ENCODE measurements at places on chromosomes 1 and 21. TPM values are rescaled to one million over a fixed set of nuclear protein-coding genes. Genes with fewer than 3 reads are reported as not detected.
A peak's percentile ranks its signal among the peaks of the same experiment; 100 is the strongest.

FMO3 gene
- total RNA-seq = not detected

DNA sequence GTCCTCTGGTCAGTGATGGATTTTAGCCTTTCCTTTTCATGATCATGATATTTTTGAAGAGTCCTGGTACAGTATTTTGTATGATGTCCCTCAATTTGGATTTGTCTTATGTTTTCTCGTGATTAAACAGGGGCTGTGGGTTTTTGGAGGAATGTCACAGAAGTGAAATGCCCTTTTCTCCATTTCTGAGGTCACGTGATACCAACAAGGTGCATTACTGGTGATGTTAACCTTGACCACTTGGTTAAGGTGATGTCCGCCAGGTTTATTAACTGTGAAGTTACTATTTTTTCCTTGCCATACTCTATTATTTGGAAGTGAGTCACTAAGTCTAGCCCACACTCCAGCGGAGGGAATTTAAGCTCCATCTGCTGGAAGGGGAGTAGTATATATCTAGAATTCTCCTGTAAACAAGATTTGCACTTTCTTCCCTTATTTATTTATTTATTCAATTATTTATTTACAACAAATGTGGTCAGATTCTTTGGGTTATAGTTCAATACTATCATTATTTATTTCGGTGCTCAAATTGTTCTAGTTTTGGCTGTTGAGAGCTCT lies 123.4 kb downstream of the HIVEP3 start:
- peak; percentile 69 for DNase-seq

DNA sequence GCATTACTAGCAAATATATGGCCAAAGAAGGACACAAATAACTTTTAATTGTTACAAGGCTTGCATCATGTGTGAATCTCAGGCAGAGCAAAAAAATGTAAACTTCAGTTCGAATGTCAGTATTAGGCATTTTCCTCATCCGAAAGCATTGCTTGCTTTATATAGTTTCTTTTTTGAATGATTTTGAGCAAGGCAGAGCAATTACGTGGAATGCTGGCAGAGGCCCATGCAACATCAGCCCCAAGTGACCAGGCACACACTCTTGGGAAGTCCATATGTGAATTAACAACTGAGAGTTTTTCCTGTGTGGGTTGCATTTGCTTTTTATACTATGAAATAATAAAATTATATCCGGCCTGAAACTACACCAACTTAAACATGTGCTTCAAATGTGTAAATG lies 274.8 kb downstream of the PTPRC start:
- no peak for DNase-seq

TMEM240 gene
- 1.1 TPM for total RNA-seq

DNA sequence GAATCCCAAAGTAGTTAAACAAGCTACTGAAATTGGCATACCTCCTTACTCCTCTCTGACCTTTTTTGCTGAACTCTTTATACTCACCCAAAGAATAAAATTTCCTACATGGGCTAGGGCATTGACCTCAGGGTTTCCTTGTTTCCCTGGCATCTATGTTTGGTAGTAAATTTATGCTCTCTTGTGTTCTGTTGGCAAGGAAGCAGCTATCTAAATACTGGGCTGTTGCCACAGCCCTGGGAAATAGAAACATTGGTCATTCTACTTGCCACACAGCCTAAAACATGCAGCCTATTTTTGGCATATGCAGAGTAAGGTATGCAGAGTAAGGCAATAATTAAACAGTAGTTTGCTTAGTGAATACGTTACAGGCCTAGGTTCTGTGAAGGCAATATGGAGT lies 351.4 kb downstream of the HLX start:
- peak; percentile 11 for DNase-seq

GRCh38 chr1:233440951-233441401 lies 113.5 kb downstream of the MAP3K21 start:
- DNase-seq = peak; percentile 51

DNA sequence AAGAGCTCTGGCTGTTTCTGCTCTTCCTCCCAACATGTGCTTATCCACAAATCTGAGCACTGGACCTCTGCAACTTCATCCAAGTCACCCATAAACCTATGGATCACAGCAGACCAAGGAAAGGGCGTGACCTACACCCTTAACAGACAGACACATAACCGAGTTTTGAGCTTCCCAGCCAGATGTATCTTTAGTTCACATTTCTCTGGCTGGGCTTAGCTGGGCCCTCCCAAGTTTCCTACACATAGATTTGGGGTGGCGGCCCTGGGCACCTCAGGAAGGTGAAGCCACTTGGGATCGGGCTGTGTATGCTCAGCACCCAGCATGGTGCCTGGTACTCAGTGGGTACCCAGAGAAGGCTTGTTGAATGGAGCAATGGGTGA lies 26.4 kb downstream of the FAAH start:
- no peak for DNase-seq

PLPPR4 gene
- not detected for total RNA-seq

PDE4B gene
- total RNA-seq = 102 TPM

DNA sequence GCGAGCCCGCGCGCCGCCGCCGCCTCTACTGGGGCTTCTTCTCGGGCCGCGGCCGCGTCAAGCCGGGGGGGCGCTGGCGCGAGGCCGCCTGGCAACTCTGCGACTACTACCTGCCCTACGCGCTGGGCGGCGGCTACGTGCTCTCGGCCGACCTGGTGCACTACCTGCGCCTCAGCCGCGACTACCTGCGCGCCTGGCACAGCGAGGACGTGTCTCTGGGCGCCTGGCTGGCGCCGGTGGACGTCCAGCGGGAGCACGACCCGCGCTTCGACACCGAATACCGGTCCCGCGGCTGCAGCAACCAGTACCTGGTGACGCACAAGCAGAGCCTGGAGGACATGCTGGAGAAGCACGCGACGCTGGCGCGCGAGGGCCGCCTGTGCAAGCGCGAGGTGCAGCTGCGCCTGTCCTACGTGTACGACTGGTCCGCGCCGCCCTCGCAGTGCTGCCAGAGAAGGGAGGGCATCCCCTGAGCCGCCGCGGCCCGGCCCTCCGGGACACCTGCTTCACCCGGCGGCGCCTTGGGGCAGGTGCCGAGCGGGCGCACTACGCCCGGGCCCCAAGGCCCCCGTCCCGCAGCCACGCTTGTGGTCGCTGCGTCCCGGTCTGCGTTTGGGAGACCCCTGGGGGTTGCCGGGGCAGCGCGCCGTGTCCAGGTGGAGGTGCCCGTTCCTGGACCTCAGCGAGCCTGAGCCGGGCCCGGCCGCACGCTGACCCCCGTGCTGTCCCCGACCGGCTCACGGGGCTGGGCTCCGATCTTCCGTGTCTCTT lies 944 bp downstream of the B3GALT6 start:
- DNase-seq = no peak

- peak; percentile 96 for DNase-seq
Observed at GRCh38 chr1:204417074-204417997, 5.7 kb upstream of the PPP1R15B start.

- no peak for DNase-seq
Observed at GRCh38 chr1:184368354-184368753, 18.5 kb upstream of the C1orf21 start.

GRCh38 chr1:15123925-15124324 lies 29.6 kb upstream of the TMEM51 start:
- DNase-seq = no peak

- DNase-seq = peak; percentile 47
Observed at GRCh38 chr1:26538480-26539412, 9.2 kb downstream of the RPS6KA1 start.

- no peak for DNase-seq
Observed at GRCh38 chr1:111894497-111894896, 95.0 kb downstream of the KCND3 start.

GRCh38 chr1:119632841-119633240 lies 15.2 kb downstream of the ZNF697 start:
- DNase-seq = peak; percentile 36

GRCh38 chr1:36947384-36947783 lies 86.9 kb downstream of the GRIK3 start:
- no peak for DNase-seq

MRPS6 gene
- total RNA-seq = 16.3 TPM

GRCh38 chr21:44533891-44534627 lies 5.9 kb downstream of the KRTAP10-1 start:
- DNase-seq = no peak

KMO gene
- total RNA-seq = not detected

PDZK1 gene
- total RNA-seq = not detected
